Activated CD4-positive, alpha-beta T cell treated with anti-CD3 and anti-CD28 coated beads for 4 hours (primary cell): ENCODE measurements at places on chromosomes 12 and 14.
A peak's percentile ranks its signal among the peaks of the same experiment; 100 is the strongest.

DNA sequence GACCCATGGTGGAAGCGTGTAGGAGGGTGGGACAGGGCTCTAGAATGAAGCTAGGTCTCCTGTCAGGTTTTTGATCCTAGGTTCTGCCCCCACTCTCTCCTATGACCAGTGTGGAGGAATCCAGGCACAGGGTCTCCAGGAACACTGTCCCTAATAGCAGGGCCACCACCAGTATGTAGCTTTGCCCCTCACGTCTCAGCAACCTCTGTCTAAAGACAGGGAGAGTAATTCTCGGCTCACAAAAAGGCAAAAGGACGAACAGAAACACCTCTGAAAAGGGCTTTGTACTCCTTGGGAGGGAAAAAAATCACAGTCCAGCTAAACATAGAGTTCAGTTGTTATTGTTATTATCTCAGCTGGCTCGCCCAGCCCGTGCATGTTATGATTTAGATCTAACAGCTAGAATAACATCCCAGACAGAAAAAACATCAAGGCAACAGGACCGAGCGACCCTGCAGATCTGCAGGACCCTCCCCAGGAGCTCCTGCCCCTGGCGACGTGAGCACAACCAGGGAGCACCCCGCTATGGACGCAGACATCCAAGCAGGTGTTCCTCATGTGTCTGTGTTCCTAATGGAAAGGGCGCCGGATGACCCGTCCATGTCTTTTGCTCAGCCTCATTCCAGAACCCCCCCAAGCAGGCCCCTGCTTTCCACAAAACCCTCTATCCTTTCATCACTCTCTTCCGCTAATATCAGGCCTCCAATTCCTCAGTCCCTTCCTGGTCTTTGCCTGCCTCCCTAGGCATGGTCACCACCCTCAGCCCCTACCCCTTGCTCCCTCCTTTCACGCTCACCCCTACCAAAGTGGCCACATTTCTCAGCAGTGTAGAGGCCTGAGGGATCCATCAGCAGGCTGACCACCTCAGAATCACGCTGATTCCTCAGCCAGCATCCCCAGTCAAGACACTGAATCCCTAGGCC lies 14.2 kb upstream of the SLC6A12 start:
- no peak for DNase-seq

DNA sequence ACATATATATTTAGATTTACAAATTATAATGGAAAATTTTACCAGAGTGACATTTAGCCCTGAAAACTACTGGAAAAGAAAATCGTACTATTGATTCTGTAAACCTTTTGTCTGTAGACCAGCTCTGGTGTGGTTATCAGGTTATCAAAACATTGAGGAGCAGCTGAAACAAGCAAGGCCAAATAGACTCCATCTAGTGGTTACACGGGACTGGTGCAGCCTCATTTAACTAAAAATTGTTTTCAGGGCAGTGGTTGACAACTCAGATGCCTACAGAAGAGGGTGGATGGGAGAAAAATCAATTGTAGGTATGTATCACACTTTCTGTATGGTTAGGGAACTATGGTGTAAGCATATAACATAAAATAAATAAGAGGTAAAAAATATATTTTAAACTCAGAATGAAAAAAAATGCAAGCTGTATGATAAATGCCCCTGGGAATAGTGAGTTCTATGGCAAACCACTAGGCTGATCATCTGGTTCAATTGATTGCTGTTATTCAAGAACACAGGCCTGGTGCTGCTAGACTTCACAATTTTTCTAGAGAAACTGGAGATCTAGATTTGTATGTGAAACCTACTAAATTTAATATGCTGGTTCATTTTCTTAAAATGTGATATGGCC lies 51.2 kb downstream of the ACSS3 start:
- no peak for DNase-seq

GRCh38 chr12:53558631-53559030 lies 51.3 kb upstream of the NPFF start:
- DNase-seq: no peak

DNA sequence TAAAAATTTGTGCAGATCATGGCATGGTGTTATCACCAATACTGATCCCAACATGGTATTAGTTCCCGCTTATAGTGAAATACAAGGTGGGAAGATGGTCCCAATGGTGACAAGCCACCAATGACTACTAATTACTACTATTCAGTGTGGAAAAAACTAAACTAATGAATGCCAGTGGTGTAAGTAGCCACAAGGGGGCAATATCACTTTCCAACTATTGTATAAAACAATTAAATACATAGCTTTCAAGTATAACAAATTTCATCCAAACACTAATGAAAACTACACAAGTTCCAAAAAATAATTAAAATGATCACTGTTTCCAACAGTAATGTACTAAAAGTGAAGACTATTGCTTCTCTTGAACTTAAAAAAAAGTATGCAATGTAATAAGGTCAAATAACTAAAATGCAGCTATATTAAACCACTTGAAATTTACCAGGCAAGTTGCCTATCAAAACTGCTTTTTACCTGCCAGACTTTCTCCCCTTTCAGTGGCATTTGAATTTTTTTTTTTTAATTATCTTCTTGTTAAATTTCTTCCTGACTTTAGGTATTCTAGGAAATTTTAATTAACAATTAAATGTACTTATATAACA lies 58.0 kb downstream of the PAPLN start:
- DNase-seq: no peak

DNA sequence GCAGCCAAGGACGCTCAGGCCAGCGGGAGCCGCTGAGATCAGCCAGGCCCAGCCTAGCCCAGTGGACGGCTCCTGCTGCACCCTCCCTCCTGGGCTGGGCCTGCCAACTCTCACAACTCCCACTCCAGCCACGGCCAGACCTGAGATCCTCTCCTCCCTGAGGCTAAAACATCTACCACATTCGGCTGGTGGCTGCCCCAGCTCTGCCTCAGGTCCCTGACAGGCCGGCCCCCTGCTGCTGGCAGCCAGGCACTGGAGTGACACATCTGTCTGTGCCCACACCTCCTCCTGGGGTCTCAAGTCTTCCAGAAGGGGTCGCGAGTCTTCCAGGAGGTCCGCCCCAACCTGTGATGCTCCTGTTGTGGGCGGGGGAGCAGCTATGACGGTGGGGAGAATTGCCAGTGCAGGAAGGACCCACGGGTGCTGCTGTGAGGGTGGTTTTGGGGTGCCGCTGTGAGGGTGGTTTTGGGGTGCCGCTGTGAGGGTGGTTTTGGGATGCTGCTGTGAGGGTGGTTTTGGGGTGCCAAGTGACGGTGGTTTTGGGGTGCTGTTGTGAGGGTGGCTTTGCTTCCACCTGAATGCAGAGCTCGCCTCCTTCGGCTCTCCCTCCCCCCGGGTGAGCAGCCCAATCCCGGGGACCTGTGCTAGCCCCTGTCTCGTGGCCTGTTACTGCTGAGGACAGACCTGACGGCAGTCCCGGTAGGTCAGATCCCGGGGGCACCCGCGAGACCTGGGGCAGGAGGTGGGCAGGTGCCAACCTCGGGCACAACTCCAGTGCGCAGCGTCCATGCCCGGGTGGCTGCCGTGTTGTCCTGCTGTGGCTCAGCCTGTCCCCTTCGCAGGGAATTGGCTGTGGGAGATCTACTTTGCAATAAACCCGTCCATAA lies 27.5 kb upstream of the C14orf180 start:
- DNase-seq: no peak

GRCh38 chr12:120711411-120711810 lies 1.2 kb downstream of the UNC119B start:
- no peak for DNase-seq

GRCh38 chr12:56626701-56627100 lies 3.4 kb downstream of the BAZ2A start:
- no peak for DNase-seq

DNA sequence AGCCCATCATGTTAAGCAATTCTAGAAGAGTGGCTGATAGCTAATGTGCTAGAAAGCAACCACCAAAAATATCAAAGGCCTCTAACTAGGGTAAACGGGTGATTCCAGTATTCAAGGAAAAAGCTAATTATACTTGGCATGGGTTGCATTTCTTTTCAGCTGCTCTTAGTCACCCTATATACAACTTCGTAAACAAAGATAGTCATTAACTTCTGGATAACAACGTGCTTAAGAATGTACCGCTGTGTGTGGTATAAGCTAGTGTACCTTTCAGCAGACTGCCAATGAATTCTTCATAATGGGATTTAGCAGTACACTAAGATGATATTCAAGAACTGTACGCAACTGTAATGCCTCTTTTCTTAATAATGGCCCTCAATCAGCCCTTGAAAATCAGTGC lies 42.2 kb upstream of the SLC6A13 start:
- no peak for DNase-seq

DNA sequence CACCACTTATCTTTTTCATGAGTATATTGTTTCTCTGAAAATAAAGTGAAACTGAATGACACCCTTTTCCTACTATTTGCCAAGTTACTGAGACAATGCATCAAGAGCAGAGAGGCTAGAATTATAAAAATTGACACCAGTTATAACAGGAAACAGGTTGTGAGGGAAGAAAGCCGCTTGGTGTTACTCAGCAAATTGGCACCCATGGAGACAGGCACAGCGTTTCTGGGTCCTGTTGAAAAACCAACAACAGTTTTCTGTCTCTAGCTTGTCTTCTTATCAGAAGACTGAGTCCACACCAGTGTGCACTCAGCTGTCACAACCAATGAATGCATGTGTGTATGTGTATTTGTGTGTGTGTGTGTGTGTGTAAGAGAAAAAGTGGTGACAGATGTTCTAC lies 267.7 kb downstream of the KCNH5 start:
- DNase-seq: no peak

DNA sequence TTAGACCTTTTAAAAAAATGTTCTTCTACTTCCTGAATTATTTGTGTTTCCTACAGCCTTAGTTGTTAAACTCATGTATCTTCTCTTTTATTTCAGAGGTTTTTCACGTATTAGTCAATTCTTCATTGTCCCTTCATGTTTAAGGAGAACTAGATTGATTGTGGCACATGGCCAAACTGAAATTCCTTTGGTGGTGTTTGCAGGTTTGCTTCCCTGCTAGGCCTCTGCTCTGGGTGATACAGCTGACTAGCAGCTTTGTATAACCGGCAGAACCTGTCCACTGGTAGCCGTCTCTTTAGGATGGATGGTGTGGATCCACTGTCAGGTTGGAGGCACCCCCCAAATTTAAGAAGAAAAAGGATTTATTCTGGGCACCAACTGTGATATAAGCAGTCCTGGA lies 262.1 kb downstream of the FBXL14 start:
- no peak for DNase-seq

- peak; percentile 22 for DNase-seq
These were observed 61.6 kb upstream of the DAAM1 start for GRCh38 chr14:59126714-59127436.

GRCh38 chr12:30965613-30965985 lies 39.1 kb downstream of the TSPAN11 start:
- DNase-seq: no peak

DNA sequence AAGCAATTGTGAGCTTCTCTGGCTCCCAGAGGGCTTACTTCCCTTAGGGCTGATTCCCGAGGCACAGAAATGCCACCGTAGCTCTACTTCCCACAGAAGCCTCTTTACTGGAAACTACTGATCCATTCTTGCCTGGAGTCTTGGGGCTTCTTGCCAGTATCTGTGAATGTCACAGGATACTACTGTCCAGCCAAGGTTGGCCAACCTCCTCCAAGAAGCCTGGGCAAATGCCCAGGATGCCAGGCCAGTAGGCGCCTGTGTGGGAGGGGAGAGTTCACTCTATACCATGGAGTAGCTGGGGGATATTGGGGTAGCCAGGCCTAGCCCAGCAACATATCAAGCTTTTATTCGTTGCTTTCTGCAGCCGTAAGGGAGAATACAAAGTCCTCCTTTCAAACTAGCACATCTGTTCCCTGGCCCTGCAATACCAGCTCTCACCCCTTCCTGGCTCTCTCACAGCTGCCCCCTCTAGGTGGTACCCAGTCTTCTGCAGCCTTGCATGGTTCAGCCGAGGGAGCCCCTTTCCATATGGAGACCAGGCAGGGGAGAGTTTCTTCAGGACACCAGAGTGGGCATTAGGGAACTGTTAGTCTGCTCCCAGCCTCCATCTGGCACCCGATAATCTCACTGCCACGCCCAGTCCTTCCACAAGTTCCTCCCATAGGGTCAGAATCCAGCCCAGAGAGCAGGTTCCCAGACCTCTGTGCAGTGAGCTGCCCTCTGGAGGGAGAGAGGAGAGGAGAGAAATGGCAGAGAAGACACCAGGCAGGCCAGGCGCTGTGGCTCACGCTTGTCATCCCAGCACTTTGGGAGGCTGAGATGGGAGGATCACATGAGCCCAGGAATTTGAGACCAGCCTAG lies 24.3 kb upstream of the PLEK2 start:
- no peak for DNase-seq

DNA sequence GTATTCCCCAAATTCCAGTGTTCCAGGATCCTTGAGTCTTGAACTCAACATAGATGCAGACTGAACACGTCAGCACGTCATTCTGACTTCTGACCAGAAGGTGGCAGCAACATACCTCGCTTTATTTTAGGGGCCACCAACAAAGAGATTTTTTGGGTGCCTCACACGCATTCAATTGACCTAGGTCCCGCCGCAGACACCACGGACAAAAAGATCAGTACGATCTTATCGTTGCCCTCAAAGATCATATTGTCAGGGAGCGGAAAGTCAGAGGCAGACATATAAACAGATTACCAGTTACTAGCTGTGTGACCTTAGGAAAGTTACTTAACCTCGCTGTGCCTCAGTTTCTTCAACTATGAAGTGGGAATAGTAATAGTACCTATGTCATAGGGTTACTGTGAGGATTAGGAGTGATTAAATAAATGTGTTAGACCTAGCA lies 6.5 kb upstream of the PRPH start:
- DNase-seq: peak; percentile 51

- no peak for DNase-seq
These were observed 313.5 kb downstream of the KCNC2 start for GRCh38 chr12:74896186-74896585.
